ENCODE measurements at places on chromosomes 6 and 20. TPM values are rescaled to one million over a fixed set of nuclear protein-coding genes. Genes with fewer than 3 reads are reported as not detected.

Gene HLA-DQA2
- 4.3 TPM for total RNA-seq

Gene ID4
- total RNA-seq, result not detected

Gene EFCAB8
- 0.50 TPM for total RNA-seq

Gene RPS6KA2
- total RNA-seq, result 1.9 TPM

Gene FAM209B
- total RNA-seq, result 1.5 TPM

Gene VGLL2
- total RNA-seq, result not detected

Gene ISM1
- total RNA-seq, result 3.0 TPM

Gene SYTL3
- total RNA-seq, result 36.9 TPM

Gene TFAP2D
- not detected for total RNA-seq

Gene RIMS1
- not detected for total RNA-seq

Gene HLA-DMB
- 8.5 TPM for total RNA-seq

Gene WFDC10B
- not detected for total RNA-seq

Gene CTAGE9
- total RNA-seq, result not detected

Gene MAK
- 0.11 TPM for total RNA-seq

Gene LHFPL5
- not detected for total RNA-seq

Gene C6orf118
- total RNA-seq, result not detected

Gene TSHZ2
- total RNA-seq, result 2.9 TPM

Gene SPATA25
- total RNA-seq, result 0.52 TPM

Gene TRIM10
- total RNA-seq, result 0.05 TPM

Gene AVP
- total RNA-seq, result not detected

Gene LY6G6C
- total RNA-seq, result 0.25 TPM

Gene KCNB1
- 0.02 TPM for total RNA-seq

Gene SNX14
- total RNA-seq, result 56.5 TPM

Gene CCN6
- total RNA-seq, result not detected

Gene ALDH5A1
- total RNA-seq, result 5.9 TPM

Gene SAMD10
- 21.8 TPM for total RNA-seq

Gene GJE1
- total RNA-seq, result not detected

Gene ELOVL4
- total RNA-seq, result 0.43 TPM

Gene SLC22A23
- 0.32 TPM for total RNA-seq

Gene CASP8AP2
- total RNA-seq, result 38.8 TPM

Gene ELOVL2
- total RNA-seq, result not detected

Gene ADGB
- not detected for total RNA-seq

Gene CCN5
- not detected for total RNA-seq

Gene SRMS
- not detected for total RNA-seq

Gene SLC17A1
- not detected for total RNA-seq

Gene ZSCAN9
- total RNA-seq, result 6.5 TPM

Gene SLC12A5
- 0.70 TPM for total RNA-seq

Gene RRAGD
- total RNA-seq, result 4.5 TPM

Gene E2F3
- 39.4 TPM for total RNA-seq

Gene NUP43
- 69.2 TPM for total RNA-seq

Gene BNIP5
- not detected for total RNA-seq

Gene ANGPT4
- not detected for total RNA-seq

Gene C20orf96
- 6.9 TPM for total RNA-seq

Gene TMEM217
- 2.9 TPM for total RNA-seq

Gene COL9A3
- 1.1 TPM for total RNA-seq

Gene C20orf204
- 5.3 TPM for total RNA-seq

Gene ABHD16B
- not detected for total RNA-seq

Gene NMBR
- not detected for total RNA-seq

Gene RUNX2
- 39.3 TPM for total RNA-seq

Gene CENPQ
- total RNA-seq, result 14.3 TPM

Gene HNF4A
- not detected for total RNA-seq

Gene RIN2
- total RNA-seq, result not detected

Gene OPRL1
- total RNA-seq, result 0.70 TPM

Gene BANF2
- total RNA-seq, result not detected

Gene NRN1
- total RNA-seq, result 0.86 TPM

Gene PSORS1C1
- not detected for total RNA-seq

Gene PBOV1
- not detected for total RNA-seq

Gene PI16
- 0.16 TPM for total RNA-seq

Gene APOM
- 3.0 TPM for total RNA-seq
